ENCODE measurements at places on chromosomes 2 and 18.

DNA sequence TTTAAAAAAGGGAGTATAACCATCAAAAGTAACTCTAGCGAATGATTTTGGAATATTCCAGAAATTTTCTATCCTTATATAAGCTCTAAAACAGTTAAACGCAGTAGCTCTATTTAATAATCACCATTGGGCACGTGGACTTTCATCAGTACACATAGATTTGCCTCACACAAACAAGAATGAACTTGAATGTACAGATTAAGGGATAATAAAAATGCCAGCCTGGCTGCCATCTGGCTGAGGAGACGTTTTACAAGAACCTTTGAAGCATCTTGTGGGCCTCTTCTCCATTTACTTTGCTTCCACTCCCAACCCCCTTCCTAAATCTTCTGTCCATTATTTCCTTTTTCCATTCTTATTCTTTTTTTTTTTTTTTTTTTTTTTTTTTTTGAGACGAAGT, 47.2 kb downstream of the AGAP1 start:
- no peak for DNase-seq

DNA sequence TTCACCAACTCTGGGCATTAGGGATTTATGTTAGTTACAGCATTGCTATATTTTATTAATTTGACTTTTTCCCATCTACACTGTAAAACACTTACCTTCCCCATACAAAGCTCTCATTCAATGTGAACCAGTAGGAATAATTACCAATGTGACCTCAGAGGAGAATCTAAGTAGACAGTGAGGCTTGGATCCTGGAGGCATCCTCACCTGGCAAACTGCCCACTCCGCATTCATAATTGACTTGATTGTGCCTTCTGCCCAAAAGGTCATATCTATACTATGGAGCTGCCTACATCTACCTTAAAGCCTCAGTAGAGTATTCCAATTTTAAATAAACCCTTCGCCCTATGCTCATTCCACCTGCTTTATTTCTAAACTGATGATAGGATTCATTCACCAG, 45.4 kb upstream of the SCN1A start:
- DNase-seq = no peak

DNA sequence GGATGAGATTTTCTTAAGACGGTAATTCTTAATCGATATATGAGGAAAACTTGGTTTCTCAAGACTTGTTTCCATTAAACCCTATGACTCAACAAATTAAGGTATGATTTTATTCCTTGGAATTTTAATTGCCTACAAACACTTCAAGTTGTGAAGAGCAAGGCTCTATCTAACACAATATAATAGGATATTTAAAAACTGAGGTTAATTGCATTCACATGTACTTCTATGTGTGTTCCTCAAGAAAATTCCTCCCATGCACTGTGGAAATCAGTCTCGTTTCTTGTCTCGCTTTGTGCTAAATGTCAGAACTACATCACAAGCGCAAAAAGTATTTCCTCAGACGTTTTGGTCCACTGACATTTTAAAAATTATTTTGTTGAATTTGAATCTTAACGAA, 109.6 kb upstream of the UNC80 start:
- DNase-seq = no peak

- DNase-seq = no peak
Observed at GRCh38 chr2:102983786-102984185, 222.0 kb downstream of the TMEM182 start.

DNA sequence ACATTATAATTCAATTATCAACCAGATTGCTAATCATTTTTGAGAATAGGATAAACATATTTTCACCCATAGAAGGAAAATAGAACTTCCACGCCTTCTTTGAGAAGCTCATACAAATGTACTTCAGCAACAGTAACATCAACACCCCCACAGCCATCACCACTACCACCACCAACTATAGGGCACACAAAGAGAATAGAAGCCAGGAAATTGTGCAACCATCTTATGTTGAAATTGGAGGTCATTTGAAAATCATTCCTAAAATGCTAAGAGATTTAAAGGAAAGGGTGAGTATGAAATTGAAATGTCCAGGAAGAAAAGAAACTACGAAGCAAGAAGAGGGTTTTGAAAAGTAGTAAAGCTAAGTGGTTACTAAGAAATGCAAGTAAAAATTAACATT, 563.4 kb downstream of the ZNF804A start:
- no peak for DNase-seq

DNA sequence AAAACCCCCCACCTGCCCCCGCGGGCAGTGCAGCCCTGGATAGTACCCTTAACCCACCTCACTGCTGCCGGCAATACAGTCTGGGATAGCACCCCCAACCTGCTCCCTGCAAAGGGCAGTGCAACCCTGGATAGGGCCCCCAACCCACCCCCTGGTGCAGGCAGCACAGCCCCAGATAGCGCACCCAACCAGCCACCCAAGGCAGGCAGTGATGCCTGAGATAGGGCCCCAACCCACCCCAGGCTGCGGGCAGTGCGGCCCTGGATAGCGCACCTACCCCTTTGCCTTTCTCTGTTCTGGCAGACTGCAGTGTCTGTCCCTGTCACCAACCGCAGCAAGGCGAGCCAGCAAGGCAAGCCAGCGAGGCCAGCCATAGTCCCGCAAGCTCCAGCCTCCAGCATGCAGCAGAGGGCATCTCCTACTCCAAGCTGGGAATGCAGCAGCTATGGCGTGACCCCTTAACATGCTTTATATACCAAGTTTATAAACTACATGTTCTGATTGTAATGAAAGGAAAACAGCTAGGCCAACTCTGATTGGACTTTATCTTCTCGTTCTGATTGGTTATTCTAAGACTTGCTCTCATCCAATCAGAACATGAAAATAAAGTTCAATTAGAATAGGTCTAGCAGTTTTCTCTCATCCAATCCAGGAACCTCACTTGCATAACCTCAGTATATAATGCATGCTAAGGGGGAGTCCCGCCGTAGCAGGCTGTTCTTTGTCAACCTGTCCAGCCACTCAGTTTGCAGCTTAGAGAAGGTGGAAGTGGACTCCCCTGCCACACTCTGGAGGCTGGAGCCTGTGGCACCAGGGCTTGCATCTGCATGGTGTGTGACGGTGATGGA, 34.1 kb upstream of the ANKRD62 start:
- DNase-seq = no peak

DNA sequence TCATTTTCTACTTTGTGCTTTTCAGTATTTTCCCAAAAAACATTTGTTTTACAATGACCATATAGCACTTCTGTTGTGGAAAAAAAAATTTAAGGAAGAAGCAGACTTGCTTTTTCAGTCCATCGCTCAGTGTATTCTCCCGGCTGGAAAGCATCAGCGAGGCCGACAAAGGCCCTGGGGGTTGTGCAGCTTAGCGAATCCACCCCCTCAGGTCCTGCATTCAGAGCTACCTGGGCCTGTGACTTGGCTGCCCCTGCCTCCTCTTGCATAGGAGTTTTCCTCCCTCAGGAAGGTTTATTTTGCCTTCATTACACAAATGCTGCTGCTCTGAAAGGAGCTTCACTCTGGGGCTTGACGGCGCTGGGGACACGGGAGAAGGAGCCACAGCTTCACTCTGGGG, 244.4 kb upstream of the MGAT5 start:
- no peak for DNase-seq

GRCh38 chr2:60510713-60511112, 42.7 kb downstream of the BCL11A start:
- DNase-seq = no peak

- DNase-seq = no peak
Observed at GRCh38 chr2:153169609-153170008, 309.0 kb downstream of the RPRM start.

Measured in stimulated activated CD8-positive, alpha-beta memory T cell treated with anti-CD3 and anti-CD28 coated beads, Interleukin-15, amount 100 ng/mL, for 24 hours (primary cell).